CD4-positive, alpha-beta T cell (primary cell): ENCODE measurements at places on chromosomes 16 and 17.
A peak's percentile ranks its signal among the peaks of the same experiment; 100 is the strongest.

DNA sequence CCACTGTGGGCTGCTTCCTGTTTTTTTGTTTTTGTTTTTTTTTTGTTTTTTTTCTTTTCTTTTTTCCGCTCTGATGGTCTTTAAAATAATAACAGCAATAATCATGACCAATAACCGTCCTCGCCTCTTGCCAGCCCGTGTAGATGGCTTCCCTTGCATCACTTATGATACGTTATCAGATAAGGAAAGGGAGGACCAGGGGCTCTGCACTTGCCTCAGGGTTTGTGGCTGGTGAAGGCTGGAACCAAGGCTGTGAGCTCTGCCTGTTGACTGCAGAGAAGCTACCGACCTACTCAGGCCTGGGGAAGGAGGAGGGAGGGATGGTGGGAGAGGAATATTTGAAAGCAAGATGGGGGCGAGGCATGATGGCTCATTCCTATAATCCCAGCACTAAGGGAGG is 114.0 kb upstream of the SDK2 start:
- no peak for DNase-seq

DNA sequence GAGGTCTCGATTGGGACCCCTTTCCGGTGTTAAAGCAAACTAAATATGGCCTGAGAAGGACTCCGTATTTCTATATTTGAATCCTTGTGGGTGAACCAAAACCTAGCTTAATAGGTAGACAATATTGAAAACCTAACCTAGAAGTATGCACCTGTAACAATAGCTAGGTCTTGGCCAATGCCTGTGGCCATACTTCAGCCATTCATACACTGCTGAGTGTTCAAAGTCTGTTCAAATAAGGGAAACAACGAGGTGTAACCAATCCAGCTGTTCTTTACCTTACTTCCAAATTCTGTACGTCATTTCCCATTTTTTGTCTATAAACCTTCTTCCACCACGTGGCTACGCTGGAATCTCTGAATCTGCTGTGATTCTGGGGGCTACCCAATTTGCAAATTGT is 34.1 kb upstream of the HELZ start:
- no peak for DNase-seq

- no peak for DNase-seq
Observed at GRCh38 chr17:81440511-81441244, 45.4 kb downstream of the BAHCC1 start.

DNA sequence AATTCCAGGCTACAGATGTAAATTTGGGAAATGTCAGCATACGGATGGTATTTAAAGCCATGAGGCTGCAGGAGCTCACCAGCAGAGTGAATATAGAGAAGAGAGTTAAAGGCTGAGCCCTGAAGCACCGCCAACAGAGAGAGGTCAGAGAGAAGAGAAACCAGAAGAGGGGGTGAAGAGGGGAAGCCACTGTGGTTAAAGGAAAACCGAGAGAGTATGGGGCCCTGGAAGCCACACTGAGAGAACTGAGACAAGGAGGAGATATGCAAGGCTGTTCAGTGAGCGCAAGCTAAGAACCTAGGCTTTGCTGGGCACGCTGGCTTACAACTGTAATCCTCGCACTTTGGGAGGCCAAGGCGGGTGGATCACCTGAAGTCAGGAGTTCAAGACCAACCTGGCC is 24.6 kb downstream of the COPRS start:
- no peak for DNase-seq

GRCh38 chr17:42918902-42919521 is 18.4 kb downstream of the G6PC1 start:
- DNase-seq = no peak

DNA sequence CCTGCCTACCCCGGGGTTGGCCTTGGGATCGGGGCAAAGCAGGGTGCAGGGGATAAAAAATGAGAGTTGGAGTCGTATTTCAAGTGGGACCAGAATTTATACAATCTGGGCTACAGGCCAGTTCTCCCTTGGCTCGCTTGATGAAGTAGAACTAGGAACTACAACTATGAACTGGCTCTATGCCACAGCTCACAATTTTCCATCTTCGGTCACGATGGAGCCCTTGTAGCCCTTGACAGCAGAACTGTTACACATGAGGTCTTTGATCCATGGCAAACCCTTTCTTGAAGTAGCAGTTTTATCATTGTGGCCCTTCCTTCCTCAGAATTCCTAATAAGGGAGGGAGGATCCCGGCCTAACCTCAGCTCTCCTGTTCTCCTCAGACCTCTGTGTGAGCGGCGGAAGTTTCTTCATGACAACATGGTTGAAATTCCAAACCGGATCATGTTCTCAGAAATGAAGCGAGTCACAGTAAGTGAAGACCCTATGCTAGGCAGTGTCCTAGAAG is 17.1 kb downstream of the LIG3 start:
- DNase-seq = no peak

- DNase-seq = no peak
Observed at GRCh38 chr17:42409523-42410318, 13.3 kb downstream of the CAVIN1 start.

DNA sequence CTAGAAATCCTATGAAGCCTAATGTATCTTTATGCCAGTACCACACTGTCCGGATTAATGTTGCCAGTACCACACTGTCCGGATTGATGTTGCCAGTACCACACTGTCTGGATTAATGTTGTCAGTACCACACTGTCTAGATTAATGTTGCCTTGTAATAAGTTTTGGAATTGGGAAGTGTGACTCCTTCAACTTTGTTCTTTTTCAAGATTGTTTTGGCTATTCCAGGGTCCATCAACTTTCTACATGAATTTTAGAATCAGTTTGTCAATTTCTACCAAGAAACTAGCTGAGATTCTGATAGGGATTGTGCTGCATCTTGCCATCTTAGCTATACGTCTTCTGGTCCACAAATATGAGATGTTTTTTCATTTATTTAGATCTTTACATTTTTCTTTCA is 68.7 kb downstream of the TBX4 start:
- DNase-seq = no peak

GRCh38 chr17:28118362-28118761 is 75.9 kb downstream of the NLK start:
- no peak for DNase-seq

DNA sequence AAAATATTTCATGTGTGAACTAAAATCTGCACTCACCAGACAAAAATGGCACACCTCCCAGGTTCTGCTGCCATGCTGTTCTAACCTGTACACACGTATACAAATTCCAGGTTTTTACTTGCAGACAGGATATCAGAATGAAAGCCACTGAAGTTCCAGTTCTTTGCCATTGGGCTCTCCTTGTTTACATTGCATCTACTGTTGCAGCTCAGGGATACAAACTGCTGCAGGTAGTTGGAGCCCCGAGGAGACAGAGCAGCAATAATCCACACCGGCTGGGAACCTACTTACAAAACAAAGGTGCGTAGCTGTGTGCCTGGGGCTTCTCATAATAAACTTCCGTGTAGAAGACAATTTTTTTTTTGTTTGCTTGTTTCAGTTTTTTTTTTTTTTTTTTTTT is 59.6 kb downstream of the HAPSTR1 start:
- DNase-seq = no peak

DNA sequence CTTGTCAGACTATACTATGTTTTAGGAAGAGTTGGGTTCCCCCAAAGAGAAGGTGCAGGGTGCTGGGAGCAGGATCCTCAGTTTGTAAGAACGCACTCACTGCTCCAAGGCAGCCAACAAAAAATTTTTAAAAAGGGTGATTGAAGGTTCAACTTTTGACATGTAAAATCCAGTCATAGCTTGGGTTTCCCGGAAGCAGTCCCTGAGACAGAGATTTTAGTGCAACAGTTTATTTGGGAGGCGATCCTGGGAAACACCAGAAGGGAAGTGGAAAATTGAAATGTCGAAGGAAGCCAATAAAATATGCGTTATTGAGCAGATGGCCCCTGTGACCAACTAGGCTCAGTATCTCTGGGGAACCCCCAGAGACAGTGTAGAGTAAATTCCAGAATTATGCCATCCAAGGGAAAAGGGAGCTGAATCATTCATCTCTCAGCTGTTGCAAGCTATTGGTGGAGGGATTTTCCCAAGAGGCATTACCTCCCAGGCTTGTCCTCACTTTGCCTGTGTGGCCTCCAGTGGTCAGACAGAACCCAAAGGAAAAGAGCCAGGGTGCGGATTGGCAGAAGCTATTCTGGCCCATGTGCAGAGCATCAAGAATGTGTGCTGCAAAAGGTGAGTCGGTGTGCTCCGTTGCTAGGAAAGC is 72.9 kb downstream of the HS3ST3B1 start:
- DNase-seq = no peak

- no peak for DNase-seq
Observed at GRCh38 chr16:58425756-58426494, 33.7 kb downstream of the GINS3 start.

GRCh38 chr16:16144416-16144815 is 78.9 kb downstream of the ABCC6 start:
- no peak for DNase-seq

GRCh38 chr16:4591191-4591590 is 23.5 kb downstream of the UBALD1 start:
- no peak for DNase-seq

DNA sequence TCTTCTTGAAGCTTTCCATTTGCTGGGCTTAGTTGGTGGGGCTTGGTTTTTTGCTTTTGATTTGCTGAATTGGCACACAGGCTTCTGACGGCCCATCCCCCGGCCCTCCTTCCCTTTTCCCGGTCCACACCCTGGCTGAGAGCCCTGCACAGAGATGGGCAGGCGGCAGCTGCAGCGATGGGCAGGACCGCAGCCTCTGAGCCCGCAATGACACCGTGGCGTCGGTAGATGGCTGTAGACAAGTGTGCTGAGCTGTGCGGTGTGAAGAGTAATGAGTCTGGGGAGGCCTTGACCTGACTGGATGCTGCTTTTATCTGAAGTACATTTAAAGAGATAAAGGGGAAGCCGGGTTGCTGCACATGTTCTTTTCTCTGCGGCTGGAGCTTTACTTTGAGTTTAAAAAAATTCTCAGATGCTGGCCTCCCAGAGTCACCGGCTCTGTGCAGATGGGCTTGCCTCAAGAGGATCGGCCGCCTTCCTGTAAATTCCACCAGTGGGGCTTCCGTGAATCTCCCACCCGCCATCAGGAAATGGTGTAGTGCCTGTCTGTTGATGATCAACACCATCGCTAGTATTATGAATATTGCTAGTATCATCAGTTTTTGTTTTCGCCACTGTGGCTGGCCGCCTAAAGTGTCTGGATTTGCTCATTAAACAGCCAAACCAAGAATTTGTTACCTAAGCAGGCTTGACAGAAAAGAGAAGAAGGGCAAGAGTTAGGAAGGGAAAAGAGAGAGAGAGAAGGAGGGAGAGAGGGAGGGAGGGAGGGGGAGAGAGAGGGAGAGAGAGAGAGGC is 245.6 kb upstream of the RBFOX1 start:
- DNase-seq = no peak

DNA sequence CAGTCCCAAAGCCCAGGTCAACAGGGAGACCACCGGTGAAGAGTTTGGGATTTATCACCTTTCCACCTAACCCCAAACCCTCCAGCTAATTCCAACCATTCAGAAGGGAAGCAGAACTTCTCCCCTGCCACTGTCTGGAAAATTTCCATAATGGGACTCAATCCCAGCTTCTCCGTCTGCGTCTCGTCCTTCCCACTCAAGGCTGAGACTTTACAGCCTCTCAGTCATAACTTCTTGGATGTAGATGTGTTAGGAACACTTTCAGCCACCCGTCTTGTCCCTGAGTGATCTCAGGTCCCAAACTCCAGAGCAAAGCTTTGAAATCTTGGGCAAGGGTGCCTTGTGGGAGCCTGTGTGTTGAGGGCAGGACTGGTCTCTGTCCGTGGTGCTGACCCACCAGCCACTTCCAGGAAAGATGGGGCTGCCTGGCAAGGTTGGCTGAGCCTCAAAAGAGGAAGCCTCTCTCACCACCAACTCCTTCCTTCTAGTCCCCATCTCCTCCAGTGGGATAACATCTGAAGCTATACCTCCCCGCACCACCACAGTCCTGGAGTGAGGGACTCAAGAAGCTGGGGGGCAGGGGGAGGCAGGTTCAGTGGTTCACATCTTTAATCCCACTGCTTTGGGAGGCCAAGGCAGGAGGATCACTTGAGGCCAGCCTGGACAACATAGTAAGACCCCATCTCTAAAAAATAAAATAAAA is 9.3 kb downstream of the GAS2L2 start:
- no peak for DNase-seq

GRCh38 chr17:67245694-67246402 is 852 bp upstream of the HELZ start:
- peak; percentile 39 for DNase-seq

GRCh38 chr17:81815646-81815986 is 11.7 kb downstream of the GCGR start:
- DNase-seq = no peak

DNA sequence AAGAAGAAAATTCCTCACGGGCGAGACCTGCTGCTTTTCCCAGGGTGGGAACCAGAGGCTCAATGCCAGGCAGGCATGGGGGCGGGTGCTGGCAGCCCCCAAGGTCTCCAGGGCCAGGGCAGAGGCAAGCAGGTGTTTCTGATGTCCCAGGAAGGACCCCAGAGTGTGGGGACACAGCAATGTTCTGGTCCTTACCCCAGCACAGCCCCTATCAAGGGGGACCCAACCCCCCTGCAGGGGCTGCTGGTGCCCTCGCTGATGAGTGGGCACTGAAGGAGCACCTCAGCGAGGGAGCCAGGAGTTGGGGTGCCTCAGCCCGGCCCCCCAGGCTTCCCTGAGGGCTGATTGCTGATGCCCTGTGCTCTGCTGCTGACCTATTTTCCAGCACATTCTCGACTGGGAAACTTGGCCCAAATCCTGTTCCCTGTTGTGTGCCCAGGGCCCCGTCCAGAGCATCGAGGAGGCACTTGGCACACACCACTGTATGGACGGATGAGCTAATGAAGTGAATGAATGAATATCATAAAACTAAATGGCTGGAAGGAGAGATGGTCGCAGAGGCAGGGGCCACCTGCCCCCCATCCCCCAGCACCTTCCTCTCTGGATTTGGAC is 2.8 kb downstream of the DBNDD1 start:
- DNase-seq = no peak

GRCh38 chr16:81873843-81874752 is 95.0 kb downstream of the PLCG2 start:
- DNase-seq = no peak

- DNase-seq = no peak
Observed at GRCh38 chr16:54286366-54287130, at the start of gene IRX3. Gene IRX3 (minus strand): TSS chr16:54286787. CDS start chr16:54286050, 737 bp downstream.

DNA sequence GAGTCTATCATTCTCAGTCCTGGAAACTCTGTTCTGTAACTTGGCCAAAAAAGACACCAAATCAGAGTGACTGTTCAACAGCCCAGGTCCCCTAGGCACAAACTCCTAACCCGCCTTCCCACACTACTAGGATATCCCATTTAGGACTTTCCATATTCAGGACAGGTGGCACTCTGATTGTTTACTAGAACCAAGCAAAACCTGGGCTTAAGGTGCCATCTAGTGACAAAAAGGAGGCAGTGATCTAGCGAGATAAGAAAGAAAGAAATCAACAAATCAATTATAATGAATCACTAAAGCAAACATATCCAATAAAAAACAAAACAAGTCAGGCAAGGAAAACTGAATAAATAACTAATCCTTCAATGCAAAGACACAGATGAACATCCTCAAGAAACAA is 203.9 kb downstream of the CEP112 start:
- no peak for DNase-seq

DNA sequence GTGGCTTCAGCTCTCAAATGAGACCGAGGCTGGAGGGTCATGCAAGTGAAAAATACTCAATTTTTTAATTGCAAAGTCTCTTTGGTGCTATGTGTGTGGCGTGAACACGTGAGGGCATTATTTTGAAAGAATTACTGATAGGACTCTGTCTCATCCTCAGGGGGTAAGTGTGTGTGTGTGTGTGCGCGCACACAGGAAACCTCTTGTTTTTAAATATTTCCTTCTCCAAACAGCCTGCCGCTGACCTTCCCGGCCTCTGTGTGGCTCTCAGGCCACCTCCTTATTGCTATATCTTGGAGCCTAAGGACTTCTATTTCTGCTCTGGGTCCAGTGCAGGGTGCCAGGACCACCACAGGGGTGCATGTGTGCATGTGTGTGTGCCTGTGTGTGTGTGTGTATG is 99.7 kb downstream of the CMIP start:
- DNase-seq = no peak
